Femur (tissue), 1 donor: ENCODE measurements at places on chromosomes 4 and X.

- no peak for DNase-seq
Measured at GRCh38 chr4:108940634-108941033, 177.8 kb upstream of the ETNPPL start.

GRCh38 chr4:4865705-4866123 is 6.2 kb downstream of the MSX1 start:
- no peak for DNase-seq

GRCh38 chr4:21885241-21885640 is 63.3 kb downstream of the KCNIP4 start:
- no peak for DNase-seq

DNA sequence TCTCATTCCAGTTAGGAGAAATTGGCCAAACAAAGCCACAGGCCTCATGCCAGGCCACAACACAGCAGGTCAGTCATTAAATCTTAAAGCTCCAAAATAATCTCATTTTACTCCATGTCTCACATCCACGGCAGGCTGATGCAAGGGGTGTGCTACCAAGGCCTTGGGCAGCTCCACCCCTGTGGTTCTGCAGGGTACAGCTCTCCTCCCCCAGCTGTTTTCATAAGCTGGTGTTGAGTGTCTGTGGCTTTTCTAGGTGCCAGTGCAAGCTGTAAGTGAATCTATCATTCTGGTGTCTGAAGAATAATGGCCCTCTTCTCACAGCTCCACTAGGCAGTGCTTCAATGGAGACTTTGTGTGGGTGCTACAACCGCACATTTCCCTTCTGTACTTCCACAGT is 949.2 kb downstream of the TECRL start:
- DNase-seq, result no peak

DNA sequence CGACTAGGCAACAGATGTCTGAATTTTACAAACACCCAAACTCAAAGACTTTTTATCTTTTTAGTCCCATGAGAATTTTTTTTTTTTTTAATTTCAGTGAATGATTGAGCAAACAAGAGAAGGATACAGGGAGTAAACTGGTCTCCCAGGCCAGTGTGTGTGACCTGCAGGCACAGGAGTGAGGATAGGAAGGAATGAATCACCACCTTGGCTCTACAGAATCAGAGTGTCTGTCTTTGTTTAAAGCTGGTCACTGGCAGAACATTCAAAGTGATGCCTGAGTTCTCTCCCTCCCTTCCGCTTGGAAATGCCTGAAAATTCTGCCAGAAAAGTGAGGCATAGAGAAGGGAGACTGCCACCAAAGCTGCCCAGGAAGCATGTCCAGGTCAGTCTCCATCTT is 69.5 kb downstream of the PARM1 start:
- no peak for DNase-seq

- no peak for DNase-seq
Measured at GRCh38 chr4:151553874-151554273, 144.9 kb downstream of the FHIP1A start.

GRCh38 chr4:142544039-142544438 is 302.1 kb downstream of the INPP4B start:
- no peak for DNase-seq

DNA sequence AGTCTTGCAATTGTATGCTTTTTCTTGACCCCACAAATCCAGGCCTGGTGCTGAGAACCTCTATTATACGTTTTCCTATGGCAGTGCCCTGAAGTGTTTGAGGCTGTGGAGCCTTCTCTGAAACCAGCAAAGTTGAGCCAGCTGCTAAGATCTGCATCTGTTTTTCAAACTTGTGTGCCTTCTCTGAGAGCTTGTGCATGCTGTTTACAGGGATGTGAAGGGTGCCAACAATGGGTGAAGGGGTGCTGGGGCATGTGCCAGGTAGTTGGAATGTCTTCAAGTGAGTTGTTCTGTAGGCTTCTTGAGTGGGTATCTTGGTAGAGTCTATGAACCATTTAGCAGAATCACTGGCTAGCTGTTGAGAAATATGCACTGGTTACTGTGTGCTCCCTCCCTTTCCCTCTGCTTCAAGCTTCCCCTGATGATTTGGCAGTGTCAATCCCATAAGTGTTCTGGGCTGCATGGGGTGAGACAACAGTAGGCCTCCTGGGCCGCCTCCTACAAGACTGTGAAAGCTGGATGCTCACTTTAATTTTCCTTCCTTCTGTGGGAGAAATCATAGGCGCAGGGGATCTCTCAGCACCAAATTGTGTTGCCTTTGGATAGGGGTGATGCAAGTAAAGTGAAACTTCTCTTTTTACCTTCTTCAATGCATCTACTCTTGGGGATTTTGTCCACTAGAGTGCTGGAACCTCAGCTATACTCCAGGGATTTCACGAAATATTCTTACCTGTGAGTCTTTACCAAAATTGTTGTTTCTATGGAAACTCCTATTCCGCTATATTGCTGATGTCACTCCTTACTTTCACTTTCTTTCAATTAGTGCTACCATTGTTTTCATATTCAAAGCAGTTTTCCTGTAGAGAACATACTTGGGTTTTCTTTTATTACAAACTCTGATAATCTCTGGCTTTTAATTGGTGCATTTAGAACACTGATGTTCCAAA is 30.0 kb downstream of the ITM2A start:
- DNase-seq, result no peak

DNA sequence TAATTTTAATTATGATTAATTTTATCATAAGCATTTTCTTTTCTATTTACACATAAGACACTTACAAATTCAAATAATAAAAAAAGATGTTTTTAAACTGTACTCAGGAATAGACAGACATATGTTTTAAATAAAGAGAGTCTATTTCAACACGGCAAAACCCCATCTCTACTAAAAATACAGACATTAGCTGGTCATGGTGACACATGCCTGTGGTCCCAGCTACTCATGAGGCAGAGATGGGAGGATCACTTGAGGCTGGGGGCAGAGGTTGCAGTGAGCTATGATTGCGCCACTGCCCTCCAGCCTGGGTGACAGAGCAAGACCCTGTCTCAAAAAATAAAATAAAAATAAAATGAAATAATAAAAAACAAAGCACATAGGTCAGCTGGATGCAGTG is 14.8 kb downstream of the FAM9B start:
- no peak for DNase-seq

DNA sequence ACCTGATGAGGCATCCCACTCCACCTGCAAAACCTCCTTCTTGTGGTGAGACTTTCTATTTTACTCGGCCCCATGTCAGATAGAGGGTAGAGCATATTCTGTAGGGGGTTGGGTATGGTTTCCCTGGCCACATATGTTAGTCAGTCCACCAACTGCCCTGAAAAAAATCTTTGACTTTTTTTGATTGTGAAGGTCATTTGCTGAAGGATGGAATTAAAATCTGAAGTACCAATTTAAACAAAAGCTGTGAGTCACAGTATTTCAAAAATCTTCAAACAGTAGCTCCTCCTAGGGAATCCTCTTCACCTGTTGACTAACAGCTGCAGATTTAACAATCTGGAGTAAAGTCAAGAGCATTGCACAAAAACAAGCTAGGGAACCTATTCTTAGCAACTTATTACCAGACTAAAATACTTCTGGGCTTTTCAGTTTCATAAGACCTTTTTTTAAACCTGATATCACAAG is 8.0 kb upstream of the CCDC110 start:
- no peak for DNase-seq

GRCh38 chr4:19327364-19327763 is 924.3 kb upstream of the SLIT2 start:
- DNase-seq, result no peak

- no peak for DNase-seq
Measured at GRCh38 chrX:78123190-78123589, 16.3 kb downstream of the TAF9B start.

DNA sequence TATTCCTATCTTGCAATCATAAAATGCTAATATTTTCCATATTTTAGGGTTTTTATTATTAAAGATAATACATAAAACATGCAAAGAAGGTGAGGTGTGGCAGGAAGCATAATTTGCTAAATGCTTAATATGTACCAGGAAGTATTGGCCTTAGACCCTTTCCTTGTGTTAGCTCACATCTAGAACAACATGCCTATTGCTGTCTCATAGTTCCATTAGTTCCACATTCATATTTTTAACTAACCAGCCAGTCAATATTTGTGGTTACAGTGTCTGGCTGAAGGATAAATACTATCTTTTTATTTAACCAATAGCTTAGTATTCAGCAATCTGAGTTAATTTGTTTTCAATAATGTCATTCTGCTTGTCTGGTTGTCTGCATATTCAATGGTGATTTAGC is 432.6 kb downstream of the INPP4B start:
- DNase-seq, result no peak

DNA sequence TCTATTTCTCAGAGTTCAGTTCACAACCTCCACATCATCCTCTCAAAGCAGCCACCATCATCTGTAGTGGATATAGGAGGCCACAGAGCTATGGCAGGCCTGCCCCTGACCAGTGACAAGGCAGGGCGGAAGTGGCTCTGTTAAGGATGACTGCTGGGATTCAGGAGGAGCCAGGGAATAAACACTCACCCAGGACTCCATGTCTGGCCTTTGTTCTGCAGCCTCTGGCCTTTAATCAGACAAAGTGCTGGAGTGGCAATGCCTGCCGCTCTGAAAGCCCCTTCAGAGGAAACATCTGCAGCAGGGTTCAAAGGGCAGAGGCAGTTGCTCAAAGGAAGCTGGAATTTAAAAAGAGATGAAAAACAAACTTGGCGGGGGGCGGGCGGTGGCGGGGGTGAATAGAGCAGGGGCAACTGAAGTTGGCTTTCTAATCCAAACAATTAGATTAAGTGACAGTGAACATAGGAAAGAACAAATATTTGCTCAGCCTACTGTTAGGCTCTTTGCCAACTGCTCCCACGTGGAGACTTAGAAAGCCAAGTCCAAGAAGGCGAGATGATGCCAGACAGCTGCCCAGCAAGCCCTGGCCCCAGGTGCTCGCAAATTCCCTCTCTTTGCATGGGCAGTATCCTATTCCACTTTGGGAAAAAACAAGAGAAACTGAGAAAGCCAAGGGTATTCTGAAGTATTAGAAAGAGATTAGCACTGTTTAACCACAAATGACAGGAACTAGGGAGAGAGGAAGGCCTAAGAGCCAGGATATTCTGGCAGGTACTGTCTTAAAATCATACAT is 5.5 kb downstream of the MPP1 start:
- no peak for DNase-seq

- no peak for DNase-seq
Measured at GRCh38 chrX:124736553-124737270, 390.3 kb downstream of the SH2D1A start.

- no peak for DNase-seq
Measured at GRCh38 chr4:119823891-119824290, 195.3 kb upstream of the PDE5A start.

GRCh38 chr4:40825014-40825838 is 75.5 kb downstream of the NSUN7 start:
- DNase-seq, result no peak

- no peak for DNase-seq
Measured at GRCh38 chr4:170339522-170339921, 249.8 kb upstream of the AADAT start.

GRCh38 chr4:163343604-163344146 is at the start of gene NPY5R:
Gene NPY5R, plus strand, starts transcription at chr4:163343892. Its CDS starts 6,382 bp downstream, at chr4:163350274.
- no peak for DNase-seq

GRCh38 chr4:55635282-55635681 is 816 bp downstream of the NMU start:
- no peak for DNase-seq

- DNase-seq, result no peak
Measured at GRCh38 chr4:177489471-177490246, 47.4 kb upstream of the AGA start.

DNA sequence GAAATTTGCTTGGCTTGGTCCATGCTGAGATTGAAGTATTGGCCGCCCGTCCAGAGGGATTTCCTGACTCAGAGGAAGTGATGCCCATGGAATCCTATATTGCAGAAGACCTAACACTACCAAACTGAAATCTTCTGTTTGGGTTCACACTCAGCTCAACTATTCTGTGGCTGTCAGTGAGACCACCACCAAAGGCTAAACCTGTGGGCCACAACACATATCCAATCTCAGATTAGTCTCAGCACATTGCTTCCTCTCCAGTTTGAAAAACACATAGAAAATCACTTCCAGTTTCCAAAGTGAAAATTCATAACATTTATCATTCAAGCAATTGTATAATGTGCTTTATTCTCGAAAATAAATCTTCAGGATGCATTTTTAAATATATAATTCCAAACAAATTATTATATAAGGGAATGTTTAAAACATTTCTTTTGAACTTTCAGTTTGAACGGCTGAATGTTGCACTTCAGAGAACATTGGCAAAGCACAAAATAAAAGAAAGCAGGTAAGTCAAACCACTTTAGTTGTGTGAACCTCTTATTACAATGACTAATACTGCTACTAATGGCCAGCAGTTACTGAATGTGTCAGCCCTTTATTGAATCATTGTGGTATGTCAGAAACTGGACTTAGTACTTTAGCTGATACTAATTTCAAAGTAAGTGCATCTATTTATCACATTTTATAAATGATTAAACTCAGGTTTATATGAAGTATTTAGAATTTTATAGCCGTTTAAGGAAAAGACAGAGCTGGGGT is 37.0 kb downstream of the GUCY1A1 start:
- DNase-seq, result no peak

GRCh38 chrX:1481636-1482529 is 29.2 kb upstream of the ASMTL start:
- DNase-seq, result peak; percentile 78

GRCh38 chrX:110703641-110704040 is 92.0 kb downstream of the CHRDL1 start:
- no peak for DNase-seq

DNA sequence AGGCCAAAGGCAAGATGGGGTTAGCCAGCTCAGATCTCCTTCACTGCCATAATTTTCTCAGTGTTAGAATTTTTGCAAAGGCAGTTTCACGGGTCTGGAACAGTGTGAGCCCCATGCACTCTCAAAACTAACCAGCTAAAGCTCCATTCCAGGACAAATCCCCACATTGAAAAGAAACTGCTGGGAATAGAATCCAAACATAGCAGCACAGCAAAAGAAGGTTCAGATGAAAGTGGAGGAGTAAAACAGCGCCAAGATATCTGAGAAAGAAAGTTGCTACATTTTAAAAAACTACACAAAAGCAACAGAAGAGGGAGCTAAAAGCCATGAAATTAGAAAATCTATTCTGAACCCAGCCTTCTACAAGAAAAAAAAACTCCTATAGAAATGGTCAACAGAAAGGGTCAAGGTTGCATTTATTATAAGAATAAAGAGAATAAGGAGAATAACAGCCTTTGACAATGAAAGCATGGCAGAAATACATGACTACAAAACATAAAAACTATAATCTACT is 39.6 kb upstream of the SLC7A3 start:
- no peak for DNase-seq

DNA sequence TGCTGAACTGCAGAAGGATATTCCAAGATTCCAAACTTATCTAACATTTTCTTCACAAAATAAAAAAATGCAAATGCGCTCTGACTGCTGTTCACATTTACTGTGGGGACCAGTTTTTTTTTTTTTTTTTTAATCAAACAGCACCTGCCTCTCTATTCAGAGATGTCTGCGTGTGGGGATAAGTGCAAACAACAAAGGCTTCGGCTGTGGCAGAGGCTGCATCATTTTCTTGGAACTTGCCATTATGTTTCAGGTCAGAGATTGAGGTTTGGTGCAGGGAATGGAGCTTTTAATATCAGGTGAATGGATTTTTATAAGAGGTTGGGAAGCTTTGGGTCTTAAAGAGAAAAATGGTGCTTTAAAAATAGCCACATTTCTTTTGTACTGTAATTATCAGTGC is 78.2 kb upstream of the TET2 start:
- DNase-seq, result no peak

- DNase-seq, result no peak
Measured at GRCh38 chr4:113973345-113973744, 6.1 kb downstream of the ARSJ start.

GRCh38 chrX:66200050-66200664 is 36.1 kb downstream of the HEPH start:
- DNase-seq, result no peak
